HCEC 1CT (cell line): ENCODE measurements at places on chromosomes 5 and 9.

GRCh38 chr9:36018891-36019720 lies 17.6 kb upstream of the RECK start:
- peak; percentile 49 for DNase-seq

DNA sequence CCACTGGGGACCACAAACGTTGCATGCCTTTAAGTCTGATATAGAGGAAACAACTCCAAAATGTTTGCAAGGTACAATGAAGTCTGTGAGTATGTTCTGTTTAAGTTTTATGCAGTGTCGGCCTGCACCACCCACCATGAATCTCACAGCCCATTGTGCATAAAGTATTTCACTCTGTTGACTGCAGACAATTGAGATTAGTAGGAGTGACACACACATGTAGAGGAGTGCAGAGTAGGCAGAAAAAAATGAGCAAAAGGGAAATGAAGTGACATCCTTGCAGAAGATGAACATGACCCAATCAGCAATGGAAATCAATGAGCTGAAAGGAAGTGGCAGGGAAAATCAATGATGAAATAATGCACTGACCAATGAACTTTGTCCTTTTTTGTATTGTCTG lies 315.6 kb upstream of the PTPRD start:
- DNase-seq, result no peak

DNA sequence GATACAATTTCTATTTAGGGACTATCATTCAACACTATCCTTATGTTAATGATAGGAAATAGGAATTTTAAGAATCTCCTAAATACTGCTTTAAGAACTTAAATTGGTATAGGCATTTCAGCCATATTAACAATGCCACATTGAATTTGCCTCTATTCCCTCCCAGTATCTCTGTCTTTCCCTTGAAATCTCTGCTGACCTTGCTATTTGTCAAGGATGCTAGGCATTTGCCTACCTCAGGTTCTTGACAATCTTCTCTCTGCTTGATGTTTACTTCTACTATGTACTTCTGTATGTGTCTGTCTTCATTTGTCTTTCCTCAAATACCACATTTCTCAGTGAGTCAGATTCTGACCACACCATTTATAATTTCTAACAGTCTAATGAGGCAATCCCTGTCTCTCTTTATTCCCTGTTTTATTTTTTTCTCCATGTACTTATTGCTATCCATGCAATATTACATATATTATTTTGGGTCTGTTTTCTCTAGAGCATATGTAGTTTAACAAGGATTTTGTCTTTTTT lies 1461.4 kb upstream of the CDH9 start:
- DNase-seq, result peak; percentile 65

DNA sequence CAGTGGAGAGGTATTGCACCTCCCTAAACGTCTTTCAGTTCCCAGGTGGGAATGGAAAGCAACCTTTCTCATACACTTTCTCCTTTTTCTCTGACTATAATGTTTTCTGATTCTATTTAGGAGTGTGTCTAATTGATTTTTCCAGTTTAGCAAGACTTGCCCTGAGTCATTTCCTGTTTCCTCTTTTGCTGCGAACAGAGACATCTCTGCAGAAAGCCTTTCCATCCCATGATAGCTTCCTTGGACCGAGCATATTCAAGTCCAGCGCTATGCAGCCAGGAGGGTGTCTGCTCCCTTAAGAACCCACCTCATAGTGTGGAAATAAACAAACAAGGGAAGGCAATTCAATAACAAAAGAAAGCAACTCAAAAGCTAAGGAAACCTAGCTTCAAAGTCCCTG lies 60.0 kb upstream of the CDH6 start:
- peak; percentile 24 for DNase-seq

- no peak for DNase-seq
Measured at GRCh38 chr9:93594041-93594756, 17.8 kb downstream of the PHF2 start.

GRCh38 chr9:38153152-38153909 lies 84.3 kb upstream of the SHB start:
- no peak for DNase-seq

- peak; percentile 11 for DNase-seq
Measured at GRCh38 chr5:163658702-163659567, 153.5 kb downstream of the MAT2B start.

GRCh38 chr9:14315875-14316601 lies 2.1 kb upstream of the NFIB start:
- DNase-seq, result no peak

GRCh38 chr9:21141427-21141882 lies at the start of gene IFNW1:
TSS of gene IFNW1 (minus strand) at chr9:21141832. CDS start at chr9:21141570, 262 bp downstream.
- peak; percentile 16 for DNase-seq

GRCh38 chr9:130627051-130627450 lies 37.3 kb upstream of the PRDM12 start:
- DNase-seq, result no peak

DNA sequence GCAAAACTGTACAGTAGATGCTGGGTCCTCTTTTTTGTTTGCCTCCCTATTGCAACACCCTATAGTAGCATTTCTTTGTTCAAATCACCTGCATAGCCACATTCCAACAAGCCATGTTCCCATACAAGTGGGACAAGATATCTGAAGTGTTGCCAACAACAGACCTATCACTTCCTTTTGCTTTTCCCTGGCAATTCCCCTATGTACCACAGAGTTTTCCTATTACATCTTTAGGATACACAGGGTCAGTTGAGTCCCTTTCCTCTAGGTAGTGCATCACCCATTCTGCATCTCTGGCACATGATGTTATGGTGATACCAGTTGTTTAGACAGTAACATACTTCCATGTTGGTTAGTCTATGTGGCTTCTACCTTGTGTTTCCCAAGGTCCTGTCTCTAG lies 125.1 kb upstream of the FBXL7 start:
- DNase-seq, result no peak

DNA sequence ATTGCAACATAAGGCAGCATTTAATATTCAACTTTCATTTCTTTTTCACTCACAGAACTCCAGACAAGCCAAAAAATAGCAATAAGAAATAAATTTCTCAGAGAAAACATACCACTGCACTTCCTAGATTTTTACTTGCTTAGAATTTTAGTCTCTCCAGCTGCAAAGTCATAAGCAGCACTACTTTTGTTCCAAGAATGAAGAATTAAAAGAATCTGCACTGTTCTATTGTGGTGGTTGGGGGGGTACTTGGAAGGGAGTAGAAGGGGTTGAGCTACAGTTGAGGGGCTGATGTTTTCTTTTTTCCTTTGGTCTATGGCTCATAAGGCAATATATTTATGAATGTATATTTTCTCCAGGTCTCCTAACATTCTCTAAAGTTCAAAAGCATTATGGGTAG lies 144.5 kb downstream of the KIAA0825 start:
- no peak for DNase-seq

DNA sequence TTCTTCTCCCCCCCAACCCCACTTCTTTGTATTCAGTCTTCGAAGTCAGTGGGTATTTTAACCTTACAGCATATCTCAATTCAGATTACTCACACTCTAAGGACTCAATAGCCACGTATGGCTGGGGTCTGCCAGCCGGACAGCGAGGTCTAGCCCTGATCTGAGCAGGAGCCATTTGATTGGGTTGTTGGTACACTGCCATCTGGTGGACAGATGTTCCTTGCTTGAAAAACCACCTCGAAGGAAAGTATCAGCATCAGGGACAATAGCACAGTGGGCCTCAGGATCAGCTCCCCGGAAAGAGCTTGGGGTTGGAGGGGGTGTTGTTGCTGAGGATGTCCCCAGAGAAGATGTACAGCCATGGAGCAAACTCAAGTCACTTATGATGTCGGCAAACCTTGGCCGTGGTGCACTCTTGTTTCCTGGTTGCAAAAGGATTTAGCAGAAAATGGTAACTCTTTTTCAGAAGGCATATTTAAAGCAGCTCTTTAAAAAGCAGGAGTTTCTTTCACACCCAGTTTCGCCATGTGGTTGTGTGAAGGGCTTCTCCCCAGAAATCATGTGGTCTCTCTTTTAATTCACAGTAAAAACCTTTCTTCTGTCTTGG lies 31.7 kb upstream of the KCNMB1 start:
- peak; percentile 17 for DNase-seq

DNA sequence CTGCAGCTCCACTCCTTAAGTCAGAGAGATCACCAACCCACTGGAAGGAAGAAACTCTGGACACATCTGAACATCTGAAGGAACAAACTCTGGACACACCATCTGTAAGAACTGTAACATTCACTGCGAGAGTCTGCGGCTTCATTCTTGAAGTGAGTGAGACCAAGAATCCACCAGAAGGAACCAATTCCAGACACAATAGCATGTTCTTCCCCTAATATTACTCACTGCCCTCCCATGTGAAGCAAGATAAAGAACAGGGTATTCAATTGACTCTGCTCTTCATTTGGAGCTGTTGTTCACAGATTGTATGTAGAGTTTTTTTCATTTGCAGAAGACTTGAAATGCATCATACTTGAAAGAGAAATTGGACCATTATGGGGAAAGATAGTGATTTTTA lies 10.8 kb downstream of the SAXO1 start:
- no peak for DNase-seq

- DNase-seq, result no peak
Measured at GRCh38 chr9:114300846-114301797, 21.8 kb upstream of the ORM1 start.

- no peak for DNase-seq
Measured at GRCh38 chr5:86152988-86153560, 464.7 kb upstream of the COX7C start.

DNA sequence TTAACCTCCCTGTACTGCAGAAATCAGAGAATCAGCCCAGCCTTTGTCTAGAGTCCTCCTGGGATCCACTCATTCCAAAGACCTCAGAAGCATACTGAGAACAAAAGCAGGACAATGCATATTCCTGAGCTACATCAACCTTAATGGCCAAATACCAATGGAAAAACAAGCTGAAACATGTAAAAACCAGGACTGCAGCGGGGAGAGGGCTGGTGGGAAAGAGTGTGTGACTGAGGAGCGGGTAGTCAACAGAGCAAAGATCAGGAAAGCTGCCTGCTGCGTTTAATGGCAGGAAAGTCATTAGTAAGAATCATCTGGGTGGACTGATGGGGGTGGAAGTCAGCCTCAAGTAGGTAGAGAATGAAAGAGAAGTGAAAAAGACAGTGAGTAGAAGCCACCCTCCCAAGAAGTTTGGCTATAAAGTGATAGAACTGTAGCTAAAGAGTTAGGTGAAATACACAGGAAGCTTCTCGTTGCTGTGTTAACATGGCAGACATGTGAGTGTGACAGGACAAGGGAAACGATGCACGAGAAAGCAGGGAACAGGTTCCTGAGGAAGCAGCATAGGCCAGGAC lies 88.1 kb downstream of the OTULIN start:
- DNase-seq, result no peak

GRCh38 chr9:78552802-78553201 lies 255.9 kb downstream of the PSAT1 start:
- DNase-seq, result no peak

DNA sequence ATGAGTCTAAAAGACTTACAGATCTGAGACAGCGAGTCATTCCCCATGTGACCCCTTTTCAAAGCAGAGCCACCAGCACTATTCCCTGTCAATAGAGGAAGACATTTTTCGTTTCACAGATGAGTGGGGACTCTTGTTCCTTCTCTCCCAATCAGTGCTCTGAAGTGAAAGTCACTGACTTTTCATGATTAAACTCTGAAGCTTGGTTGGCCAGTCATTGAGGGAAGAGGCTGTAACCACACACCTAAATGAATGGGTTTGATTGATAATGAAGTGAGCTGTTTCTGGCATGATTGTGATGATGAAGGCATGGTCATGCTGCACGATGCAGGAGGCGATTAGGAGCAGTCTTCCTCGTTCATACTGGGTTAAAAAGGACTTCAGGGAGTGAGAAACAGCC lies 171.9 kb downstream of the ZNF462 start:
- DNase-seq, result no peak

- no peak for DNase-seq
Measured at GRCh38 chr5:133589286-133589685, 23.1 kb downstream of the FSTL4 start.

DNA sequence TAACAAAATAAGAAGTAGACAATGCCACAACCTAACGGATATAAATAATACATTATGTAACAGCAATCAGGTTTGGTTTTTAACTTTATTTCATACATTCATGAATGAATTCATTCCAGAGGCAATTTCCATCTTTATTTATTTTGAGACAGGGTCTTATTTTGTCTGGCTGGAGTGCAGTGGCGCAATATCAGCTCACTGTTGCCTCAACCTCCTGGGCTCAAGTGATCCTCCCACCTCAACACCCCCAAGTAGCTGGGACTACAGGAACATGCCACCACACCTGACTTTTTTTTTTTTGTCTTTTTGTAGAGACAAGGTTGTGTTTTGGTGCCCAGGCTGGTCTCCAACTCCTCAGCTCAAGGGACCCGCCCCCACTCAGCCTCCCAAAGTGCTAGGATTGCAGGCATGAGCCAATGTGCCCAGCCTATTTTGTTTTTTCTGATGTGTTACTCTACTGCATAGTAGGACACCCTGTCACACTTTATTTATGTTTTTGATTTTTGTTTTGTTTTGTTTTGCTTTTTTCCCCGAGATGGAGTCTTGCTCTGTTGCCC lies 26.3 kb upstream of the C5orf24 start:
- no peak for DNase-seq

GRCh38 chr5:149298842-149299404 lies 27.3 kb downstream of the AFAP1L1 start:
- DNase-seq, result no peak

DNA sequence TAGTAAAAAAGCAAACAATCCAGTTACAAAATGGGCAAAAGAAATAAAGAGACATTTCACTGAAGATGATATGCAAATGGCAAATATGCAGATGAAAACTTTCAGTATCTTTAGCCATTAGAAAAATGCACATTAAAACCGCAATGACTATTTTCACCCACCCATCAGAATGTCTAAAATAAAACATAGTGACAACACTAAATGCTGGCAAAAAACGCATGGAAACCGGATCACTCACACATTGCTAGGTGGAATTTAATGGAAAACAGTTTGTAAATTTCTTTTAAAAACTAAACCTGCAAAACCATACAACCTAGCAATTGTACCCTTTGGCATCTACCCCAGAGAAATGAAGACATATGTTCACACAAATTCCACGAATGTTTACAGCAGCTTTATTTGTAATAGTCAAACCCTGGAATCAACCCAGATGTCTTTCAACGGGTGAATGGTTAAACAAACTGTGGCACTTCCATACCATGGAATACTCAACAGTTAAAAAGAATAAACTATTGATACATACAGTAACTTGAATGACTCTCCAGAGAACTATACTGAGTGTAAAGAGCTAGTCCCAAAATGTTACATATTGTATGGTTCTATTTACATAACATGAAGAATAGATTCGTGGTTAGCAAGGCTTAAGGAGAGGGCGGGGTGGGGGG lies 17.2 kb upstream of the PAM start:
- DNase-seq, result peak; percentile 16

DNA sequence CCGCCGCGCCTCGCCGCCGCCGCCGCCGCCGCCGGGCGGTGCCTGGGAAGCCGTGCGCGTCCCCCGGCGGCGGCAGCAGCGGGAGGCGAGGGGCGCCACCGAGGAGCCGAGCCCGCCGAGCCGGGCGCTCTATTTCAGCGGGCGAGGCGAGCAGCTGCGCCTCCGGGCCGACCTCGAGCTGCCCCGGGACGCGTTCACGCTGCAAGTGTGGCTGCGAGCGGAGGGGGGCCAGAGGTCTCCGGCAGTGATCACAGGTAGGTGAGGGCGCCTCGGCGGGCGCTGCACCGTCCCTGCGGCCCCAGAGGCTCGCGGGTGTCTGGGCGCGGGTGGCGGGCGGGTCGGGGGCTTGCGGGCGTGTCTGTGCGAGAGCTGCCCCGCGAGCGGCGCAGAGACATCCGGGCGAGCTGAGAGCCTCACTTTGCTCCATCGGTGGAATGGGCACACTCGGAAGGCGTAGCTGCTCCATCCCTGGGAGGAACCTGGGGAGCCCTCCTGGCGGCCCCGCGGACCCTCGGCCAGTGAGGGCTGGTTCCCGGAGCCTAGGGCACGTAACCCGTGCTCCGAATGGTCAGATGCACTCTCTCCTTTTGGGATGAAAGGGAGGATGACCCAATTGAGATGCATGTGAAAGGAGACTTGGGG lies 864 bp downstream of the PAPPA start:
- DNase-seq, result peak; percentile 18
